ENCODE measurements at places on chromosomes 11 and 22. TPM values are rescaled to one million over a fixed set of nuclear protein-coding genes. Genes with fewer than 3 reads are reported as not detected.

LSP1 gene
- total RNA-seq, result 2.7 TPM

MYEOV gene
- 2.9 TPM for total RNA-seq

PPFIBP2 gene
- 6.8 TPM for total RNA-seq

TP53I11 gene
- total RNA-seq, result 17.3 TPM

GRK3 gene
- 2.7 TPM for total RNA-seq

OR8G5 gene
- total RNA-seq, result not detected

MS4A4A gene
- total RNA-seq, result not detected

MUC5AC gene
- not detected for total RNA-seq

PHOX2A gene
- not detected for total RNA-seq

TNKS1BP1 gene
- 63.8 TPM for total RNA-seq

RIMBP3B gene
- not detected for total RNA-seq

KRTAP5-7 gene
- not detected for total RNA-seq
